ENCODE measurements at places on chromosomes 13 and 19.

- DNase-seq: no peak
Measured at GRCh38 chr19:29532097-29532496, 6.3 kb downstream of the VSTM2B start.

DNA sequence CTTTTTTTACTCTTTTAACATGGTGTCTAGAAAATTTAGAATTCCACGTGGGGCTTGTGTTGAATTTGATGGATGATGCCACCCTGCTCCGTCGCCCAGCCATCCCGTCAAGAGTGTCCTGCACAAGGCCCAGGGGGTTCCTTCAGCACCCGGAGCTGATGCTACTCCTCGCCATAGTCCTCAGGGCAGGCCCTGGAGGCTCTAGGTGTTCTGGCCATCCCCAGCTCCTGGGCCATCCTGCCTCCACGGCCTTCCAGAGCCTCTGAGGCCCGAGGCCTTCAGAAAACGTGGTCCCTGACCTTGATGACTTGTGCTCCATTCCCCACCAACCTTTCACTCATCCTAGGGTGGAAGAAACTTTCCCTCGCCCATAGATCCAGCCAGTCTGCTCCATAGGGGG is 3.3 kb downstream of the AKT1S1 start:
- no peak for DNase-seq

- no peak for DNase-seq
Measured at GRCh38 chr13:79231887-79232286, 174.2 kb downstream of the RBM26 start.

DNA sequence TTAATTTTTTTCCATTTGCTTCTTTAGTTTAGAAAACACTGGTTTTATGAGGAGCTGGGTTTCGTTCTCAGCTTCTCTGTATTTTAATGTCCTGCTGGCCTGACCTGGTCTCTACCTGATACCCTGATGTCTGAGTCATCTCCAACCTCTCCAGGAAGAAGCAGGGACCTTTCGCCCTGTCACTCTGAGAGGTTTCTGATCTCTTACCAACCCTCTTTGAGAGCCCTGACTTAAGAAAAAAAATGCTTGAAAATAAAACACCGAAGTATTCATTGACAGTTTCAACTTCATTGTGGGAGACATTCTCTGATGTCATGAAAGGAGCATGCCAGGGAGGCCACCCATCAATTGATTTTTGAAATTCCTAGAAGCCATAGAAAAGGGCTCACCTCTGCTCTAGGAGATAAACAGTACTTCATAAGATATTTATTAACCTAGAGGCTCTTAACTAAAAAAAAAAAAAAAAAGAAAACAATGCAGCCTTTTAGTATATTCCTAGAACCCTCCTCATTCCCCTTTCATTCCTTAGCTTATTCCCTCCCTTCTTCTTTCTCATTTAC is 234.8 kb downstream of the ENOX1 start:
- no peak for DNase-seq

Data from stimulated activated CD4-positive, alpha-beta T cell treated with anti-CD3 and anti-CD28 coated beads, Interleukin-1b, Interleukin-23, amount 100 ng/mL, for 1 hour (primary cell).